Activated T-helper 1 cell treated with anti-CD3 and anti-CD28 coated beads, Interleukin-2, amount 50 U/mL, for 16 hours (primary cell): ENCODE measurements at places on chromosomes 7 and 10.

DNA sequence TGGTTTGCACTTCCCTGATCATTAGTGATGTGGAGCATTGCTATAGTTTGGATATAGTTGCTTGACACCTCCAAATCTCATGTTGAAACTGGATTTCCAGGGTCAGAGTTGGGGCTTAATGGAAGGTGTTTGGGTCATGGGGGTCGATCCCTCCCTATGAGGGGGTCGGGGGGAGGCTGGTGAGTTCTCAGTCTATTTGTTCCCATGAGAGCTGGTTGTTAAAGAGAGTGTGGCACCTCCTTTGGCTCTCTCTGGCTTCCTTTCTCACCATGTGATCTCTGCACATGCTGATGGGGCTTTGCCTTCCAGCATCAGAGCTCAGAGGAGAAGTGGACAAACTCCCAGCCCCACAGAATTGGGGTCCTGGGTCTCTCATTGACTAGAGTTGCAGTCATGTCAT, 36.8 kb upstream of the BAMBI start:
- DNase-seq = no peak

DNA sequence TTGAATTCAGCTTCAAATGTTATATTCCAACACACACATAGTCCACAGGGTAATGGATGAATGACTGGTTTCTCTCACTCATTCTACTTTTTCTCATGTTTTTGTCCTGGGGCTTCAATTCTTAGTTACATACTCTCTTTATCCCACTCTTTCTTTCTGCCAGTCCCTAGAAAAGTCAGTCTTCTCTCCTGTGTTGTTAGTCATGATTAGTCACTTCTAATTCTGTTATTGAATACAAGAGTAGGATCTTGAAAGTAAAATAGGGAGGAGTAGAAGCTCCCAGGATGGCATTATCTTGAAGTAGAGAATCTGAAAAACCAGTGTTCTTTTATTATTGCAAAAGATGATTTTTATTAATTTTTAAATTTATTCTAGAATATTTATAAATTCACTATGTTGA, 45.5 kb upstream of the CALCR start:
- no peak for DNase-seq

DNA sequence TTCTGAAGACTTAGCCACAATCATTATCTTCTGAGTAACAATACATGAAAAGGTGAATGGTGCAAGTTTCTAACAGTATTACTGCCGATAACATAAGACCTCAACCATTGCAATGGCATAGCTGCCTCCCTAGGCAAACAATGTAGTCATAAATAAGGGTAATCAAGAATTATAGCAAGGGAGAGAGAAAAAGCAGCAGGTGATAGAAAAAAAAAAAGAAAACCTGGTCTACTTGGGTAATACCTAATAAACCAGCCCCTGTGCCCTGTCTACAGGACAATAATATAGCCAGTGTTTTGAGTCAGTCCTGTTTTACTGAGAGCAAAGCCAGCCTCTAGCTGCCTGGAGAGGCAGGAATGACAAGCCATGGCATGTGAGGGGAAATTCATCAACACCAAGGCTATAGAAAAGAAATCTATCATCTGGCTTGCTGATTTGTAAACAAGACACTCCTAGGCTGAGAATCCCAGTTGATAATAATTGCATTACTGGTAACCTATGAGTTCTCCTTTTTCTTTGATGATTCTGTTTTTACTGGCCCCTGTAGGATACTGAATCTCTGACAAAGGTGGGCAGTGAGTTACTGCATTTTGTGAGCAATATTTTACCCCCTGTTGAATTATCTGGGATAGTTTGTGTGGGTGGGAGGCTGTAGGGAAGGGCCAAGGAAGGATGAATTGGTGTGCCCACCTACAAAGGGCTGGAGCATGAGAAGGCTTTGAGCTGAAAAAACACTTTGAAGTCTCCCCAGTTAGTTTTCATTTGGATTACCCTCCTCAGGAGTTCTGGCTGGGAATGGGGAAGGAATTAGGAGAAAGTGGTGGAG, 1.7 kb upstream of the WEE2 start:
- no peak for DNase-seq

DNA sequence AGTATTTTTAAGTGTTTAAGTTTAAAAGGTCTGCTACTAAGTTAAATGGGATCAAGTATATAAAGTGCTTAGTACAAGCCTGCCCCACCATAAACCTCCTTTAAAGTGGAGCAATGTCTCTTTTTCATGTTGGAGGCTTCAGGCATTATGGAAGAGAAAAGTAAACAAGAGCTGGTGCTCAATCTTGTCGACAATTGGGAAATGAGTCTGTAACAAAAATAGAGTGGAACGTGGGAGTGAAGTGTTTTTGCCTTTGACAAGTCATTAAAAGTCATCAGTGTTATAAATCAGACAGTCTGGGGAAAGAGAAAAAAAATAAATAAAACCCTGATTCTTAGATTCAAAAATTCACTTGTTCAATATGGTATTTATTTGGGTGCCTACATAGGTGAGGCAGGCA, 44.7 kb downstream of the DNAJC12 start:
- DNase-seq = no peak

- no peak for DNase-seq
Observed at GRCh38 chr7:27955596-27955995, 215.6 kb downstream of the TAX1BP1 start.

DNA sequence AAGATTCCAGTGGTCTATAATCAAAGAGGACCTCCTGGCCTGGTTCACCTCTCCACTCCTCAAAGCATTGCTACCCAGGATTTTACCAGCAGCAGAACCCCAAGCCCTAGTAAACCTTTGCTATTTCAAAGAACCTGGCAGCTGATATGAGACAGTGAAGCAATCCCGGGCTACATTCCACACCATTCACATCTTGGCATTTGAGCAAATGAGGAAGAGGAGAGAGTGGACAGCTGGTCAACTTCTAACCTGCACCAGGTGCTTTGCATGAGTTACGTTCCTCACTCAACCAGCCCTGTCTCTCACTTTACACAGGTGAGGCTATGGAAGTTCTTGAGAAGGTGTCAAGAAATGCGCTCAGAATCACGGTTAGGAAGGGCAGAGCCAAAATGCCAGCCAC, 1.1 kb downstream of the CCDC3 start:
- no peak for DNase-seq
